AG04449 (cell line): ENCODE measurements at places on chromosomes 2 and 18.
A peak's percentile ranks its signal among the peaks of the same experiment; 100 is the strongest.

GRCh38 chr2:44136252-44136651, 32.4 kb upstream of the PPM1B start:
- peak; percentile 10 for DNase-seq

GRCh38 chr2:26122630-26123029, 50.3 kb upstream of the GAREM2 start:
- DNase-seq, result no peak

- no peak for DNase-seq
Measured at GRCh38 chr18:63083020-63083531, 236.5 kb downstream of the BCL2 start.

- DNase-seq, result no peak
Measured at GRCh38 chr2:179442206-179442605, 177.6 kb upstream of the SESTD1 start.

- no peak for DNase-seq
Measured at GRCh38 chr2:173195100-173195499, 119.5 kb downstream of the MAP3K20 start.

DNA sequence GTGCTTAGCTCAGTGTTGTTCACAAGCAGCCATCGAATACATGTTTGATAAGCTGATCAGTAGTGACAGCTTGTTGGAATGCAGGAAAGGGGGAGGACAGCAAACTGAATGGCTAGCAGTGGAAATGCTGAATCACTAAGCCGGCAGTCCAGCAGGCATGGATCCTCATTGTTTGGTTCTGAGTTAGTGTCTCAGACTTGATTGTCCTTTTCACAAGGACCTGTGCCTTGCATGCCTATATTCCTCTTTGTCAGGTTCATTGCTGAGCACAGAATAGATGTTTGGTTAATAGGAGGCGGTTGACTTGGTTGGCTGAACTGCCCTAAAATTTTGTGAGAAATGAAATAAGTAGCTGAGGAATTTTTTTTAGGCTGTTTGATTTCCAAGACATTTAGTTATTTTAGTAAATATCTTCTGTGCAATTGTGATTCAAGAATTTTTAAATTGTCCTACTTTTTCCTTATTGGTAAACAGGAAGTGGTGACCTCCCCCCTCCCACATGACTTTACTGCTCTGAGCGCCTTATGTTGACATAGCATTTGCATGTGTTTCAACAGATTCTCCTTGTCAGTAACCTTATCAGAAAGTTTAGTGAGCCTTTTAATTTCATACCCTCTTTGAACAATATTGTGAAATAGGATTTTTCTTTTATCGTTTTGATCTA, 21.4 kb upstream of the STON1 start:
- DNase-seq, result no peak

- no peak for DNase-seq
Measured at GRCh38 chr2:238247841-238248453, 8.1 kb upstream of the HES6 start.

GRCh38 chr2:127634066-127634617, 11.8 kb upstream of the GPR17 start:
- no peak for DNase-seq

DNA sequence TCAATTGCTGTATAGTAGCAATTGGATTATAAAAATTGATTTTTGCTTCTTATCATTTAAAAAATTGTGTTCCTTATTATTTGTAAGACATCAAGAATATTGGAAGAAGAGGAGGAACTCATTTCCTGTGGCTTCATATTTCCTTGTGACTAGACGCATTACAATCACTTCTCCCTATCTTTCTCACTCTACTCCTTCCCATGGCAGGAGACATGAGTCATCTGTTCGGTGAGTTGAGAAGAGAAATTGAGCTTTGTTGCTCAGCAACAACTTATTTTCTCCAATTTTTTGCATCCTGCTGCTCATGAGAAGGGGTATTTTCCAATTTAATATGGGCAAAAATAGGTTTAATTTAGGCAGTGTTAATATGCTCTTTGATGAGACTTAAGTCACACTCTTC, 1783.9 kb downstream of the SUCLG1 start:
- no peak for DNase-seq

GRCh38 chr18:11572201-11572600, 37.2 kb upstream of the SLC35G4 start:
- DNase-seq, result no peak

DNA sequence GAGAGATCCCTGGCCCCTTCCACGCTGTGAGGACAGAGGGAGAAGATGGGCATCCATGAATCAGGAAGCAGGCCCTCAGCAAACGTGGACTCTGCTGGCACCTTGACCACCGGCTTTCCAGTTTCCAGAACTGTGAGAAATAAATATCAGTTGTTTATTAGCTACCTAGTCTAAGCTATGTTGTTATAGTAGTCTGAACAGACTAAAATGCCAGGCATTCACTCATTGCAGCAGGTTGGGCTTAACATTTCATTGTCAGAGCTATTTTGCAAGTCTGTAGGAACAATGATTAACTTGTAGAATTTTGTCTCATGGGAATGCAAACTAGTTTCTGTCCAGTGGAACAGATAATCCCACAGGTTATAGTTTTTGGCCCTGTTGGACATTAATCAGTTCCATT, 24.8 kb upstream of the TBC1D8 start:
- no peak for DNase-seq

DNA sequence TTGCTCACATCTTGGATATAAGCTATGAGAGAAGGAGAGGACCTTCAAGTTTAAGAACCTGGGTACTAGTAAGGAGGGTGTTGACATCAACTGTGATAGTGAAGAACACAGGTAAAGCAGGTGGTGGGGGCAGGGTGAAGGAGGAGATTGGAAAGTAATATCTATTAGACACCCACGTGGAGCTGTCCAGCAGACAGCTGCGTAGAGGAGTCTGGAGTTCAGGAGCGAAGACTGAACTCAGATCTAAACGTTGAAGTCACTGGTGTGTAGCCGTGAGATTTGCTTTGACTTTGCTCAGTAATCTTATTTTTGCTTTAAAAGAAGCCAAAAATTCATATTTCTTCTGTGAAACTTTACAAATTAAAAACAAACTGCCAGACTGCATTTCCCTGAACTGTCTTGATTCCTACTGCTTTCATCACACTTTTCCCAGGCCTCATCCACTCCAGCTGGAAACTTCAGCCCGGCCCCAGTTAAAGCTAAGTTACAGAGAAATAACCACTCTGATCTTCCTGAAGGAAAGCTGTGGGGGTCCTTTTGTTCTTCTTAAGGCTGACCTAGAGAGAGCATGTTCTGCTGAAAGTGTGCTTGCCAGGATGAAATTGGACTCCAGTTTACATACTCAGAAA, 533.3 kb downstream of the CNTNAP5 start:
- DNase-seq, result no peak

GRCh38 chr2:219441451-219442255, 7.0 kb downstream of the SPEG start:
- DNase-seq, result no peak

GRCh38 chr2:169585673-169586072, 1.5 kb downstream of the PPIG start:
- no peak for DNase-seq

DNA sequence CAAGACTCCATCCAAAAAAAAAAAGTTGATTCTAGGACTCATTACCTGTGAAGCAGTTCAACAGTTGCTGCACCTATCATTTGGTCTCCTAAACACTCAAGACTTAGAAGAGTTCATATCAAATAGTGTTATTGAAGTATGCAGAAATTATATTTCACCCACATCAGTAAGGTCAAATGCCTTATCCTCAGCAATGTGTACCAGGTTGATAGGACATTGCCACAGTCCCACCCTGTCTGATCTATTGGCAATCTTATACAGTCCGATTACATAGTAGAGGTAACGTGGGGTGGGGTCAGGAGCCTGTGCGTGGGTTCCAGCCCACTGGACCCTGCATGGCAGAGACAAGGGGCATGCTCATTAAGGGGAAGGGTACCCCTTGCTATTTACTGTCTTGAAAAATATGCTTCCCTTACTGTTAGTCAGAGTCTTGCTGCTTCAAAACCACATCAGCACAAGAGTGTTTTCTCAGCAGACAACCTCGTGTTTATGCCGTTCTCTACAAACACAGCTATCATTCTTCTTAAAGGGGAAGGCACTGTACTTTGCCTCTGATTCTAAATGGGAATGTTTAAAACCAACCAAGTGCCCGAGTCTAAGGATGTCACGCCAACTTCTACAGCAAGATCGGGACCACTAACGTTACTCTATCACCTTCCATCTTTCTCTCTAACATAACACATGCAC, 115.2 kb downstream of the MTCL1 start:
- no peak for DNase-seq

GRCh38 chr18:52401236-52401635, 61.2 kb downstream of the DCC start:
- DNase-seq, result peak; percentile 12

DNA sequence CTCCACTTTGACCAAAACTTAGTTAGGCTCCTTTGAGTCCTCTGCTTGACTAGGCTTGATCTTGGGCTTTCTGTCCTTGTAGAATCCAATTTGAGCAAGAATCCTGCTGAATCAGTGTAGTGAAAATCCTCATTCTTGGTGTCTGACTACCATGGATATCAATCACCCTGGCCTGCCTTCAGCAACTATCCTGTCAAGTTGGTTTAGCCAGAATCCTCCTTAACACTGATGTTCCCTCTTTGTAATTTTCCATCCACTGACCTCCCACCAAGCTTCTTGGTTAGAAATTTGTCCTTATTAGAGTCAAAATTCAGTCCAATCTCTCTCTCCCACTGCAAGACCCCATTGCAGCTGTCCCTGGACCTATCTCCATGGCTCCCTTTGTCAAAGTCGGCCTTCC, 494 bp upstream of the RBM45 start:
- no peak for DNase-seq

GRCh38 chr2:27307287-27307544, 1.0 kb downstream of the UCN start:
- no peak for DNase-seq

- no peak for DNase-seq
Measured at GRCh38 chr2:26615860-26616705, 25.1 kb downstream of the CIB4 start.

DNA sequence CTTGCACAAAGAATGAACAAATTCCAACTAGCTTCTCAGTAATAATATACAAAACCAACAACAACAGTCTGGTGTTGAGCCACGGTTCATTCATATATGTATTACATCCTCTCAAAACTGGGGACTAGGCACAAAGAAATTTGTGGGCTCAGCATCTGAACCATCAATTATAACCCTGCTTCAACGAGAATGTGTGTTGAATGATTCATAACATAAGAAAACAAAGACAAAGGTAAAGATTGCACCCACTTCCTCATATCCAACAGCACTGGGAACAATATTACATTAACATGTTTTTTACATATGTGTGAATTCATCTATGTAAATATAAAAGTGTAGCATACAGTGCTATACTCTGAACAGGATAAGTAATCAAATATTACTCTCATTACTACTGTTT, 144.8 kb downstream of the CDH2 start:
- no peak for DNase-seq

GRCh38 chr2:14137643-14138042, 494.9 kb upstream of the LRATD1 start:
- DNase-seq, result no peak

DNA sequence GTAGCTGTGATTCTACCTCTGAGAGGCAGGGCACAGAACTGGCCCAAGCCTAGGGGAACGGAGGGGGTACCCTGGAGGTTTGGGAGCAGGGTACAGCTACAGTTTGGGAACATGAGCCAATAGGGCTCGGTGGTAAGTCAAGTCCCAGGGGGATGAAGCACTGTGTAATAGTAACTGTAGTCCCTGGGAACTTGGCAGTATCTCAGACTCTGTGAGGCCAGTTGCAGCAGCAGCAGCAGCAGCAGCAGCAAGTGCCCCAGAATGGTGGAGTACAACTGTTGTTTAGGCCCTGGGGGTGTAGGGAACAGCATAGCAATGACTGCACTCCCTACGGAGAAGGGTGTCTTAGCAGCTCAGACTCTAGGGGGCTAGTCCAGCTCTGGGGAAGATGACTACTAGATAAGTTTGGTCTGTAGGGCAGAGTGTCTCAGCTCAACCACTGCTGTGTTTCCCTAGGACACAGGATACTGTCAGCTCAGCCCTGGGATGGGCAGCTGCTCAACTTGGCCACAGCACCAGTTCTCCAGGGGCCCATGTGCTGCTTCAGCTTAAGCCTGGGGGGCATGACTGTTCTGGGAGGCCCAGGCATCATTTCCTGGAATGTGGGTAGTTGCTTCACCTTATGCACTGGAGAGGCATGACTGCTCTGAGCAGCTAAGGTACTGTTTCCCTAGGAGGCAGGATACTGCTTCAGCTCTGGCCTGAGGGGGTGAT, 20.5 kb downstream of the CARF start:
- peak; percentile 40 for DNase-seq

- DNase-seq, result no peak
Measured at GRCh38 chr2:48195169-48195568, 288.9 kb upstream of the FBXO11 start.

- DNase-seq, result peak; percentile 31
Measured at GRCh38 chr2:158894078-158894477, 74.4 kb upstream of the TANC1 start.

GRCh38 chr2:196655761-196656160, 16.2 kb downstream of the CCDC150 start:
- no peak for DNase-seq

GRCh38 chr2:106972782-106973181, 86.8 kb upstream of the ST6GAL2 start:
- DNase-seq, result no peak

DNA sequence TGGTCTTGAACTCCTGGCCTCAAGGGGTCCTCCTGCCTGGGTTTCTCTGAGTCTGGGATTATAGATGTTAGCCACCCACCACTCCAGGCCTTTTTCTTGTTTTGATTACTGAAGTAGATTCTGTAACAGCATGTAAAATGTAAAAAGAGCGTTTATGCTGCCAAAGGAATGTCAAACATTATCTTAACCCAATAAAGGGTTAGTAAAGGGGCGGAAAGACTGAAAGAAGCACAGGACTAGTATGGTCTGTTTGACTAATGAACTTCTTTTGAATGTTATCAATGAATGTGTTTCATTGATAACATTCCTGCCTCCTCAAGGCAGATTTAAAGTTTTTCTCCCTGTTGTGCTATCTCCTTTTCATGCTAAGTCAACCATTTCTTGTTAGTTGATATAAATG, 29.4 kb downstream of the GPD2 start:
- DNase-seq, result no peak

DNA sequence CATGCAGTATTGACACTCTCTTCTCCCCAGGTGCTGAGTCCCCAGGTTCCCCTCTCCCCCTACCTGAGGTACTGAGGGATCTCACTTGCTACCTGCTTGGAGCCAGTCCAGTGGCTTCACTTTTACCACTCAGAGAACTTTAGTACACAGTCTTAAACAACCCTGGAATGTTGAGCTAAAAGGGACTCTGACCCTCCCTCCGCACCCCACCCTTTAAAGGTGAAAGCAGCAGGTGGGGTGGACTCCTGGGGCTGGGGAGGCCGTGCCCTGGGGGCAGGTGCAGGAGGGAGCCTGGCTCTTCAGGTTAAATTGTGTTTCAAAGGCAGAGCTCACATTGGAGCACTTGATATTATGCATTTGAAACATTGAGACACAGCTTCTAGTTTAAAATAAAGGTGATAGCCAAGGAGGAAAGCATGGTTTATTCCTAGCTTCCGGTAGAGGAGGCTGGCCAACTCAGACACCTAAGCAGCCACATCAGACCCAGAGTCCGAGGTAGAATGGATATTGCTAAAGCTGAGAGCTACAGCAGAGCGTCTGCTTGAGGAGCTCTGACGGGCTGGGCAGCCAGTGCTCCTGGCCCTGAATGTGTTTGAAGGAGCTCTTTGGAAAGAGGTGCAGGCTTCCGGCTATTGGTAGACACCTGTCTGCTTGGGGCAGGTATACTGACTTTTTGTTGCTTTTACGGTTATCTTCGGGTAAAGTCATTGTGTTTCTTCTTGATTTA, 196.4 kb downstream of the AGAP1 start:
- no peak for DNase-seq
